Stimulated activated CD8-positive, alpha-beta memory T cell treated with anti-CD3 and anti-CD28 coated beads, Interleukin-15, amount 100 ng/mL, for 4 hours (primary cell): ENCODE measurements at places on chromosomes 5 and 9.

- DNase-seq, result no peak
Measured at GRCh38 chr5:173755319-173755718, 132.8 kb upstream of the CPEB4 start.

- DNase-seq, result no peak
Measured at GRCh38 chr9:133323211-133323610, 12.8 kb downstream of the SURF6 start.

DNA sequence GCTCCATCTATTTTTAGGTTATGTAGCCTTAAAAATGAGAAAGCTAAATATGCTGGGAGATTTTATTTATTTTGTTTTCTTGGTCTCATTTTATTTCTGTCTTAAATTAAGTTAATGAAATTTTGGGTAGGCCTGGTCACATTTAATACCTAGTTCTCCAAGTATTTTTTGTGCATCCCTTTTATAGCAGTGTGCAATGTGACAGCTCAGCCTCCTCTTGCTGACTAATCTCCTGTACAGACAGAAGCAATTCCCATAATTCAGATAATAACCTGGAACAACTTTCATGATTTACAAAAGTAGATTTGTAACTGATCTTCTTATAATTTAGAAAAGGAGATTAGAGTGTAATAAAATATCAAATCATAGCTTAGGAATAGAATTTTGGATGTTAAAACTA lies 403.9 kb downstream of the ADGRV1 start:
- no peak for DNase-seq

- no peak for DNase-seq
Measured at GRCh38 chr5:81850501-81851357, 99.8 kb upstream of the SSBP2 start.

GRCh38 chr5:2001300-2001699 lies 118.6 kb upstream of the IRX4 start:
- DNase-seq, result no peak

DNA sequence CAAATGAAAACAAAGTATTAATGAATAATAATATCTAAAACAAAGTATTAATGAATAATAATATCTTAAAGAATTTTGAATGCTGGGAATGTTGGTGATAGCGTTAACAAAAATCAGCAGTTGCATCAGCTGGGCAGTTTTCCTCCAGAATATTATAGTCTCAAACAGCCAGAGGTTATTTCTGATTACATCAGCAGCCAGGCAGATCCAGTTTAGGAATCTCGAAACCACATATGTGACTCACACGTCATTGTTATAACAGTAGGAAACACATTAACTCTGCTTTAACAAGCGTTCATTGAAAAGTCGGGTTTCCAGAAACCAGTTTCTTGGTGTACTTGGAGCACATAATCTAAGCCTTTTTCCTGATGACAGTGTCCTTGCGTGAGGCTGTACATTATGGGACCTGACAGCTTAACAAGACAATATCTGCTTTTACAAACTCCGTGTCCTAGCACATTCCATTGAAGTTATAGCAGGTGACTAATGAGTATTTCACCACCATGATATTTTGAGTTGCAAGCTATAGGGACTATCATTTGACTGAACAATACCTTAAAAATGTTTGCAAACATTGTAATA lies 559.5 kb upstream of the KLF4 start:
- DNase-seq, result no peak

DNA sequence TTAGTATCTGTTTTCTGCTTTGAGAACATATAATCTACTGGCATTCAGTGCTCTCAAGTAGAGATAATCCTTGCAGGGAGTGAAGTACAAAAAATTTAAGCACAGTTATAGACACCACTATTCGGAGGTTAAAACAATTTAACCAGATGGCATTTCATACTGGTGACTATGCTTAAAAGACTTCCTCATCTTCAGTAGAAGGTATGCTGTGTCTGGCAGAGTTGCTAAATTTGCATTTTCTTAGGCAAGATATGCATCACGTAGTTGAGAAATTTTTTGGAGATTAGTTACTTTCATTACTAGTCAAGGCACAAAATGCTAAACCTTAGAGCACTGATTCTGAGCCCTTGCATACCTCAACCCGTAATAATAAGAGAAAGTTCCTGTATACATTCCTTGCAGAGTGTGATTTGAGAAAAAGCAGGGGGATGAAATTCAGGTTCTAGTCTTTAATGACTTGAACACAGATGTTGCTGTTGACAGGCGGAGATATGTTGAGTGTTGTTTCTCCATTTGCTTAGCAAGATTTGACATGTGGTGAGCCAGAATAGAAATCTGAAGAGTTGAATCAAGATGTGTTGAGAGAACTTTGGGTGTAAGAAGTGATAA lies 70.8 kb upstream of the STARD4 start:
- no peak for DNase-seq

DNA sequence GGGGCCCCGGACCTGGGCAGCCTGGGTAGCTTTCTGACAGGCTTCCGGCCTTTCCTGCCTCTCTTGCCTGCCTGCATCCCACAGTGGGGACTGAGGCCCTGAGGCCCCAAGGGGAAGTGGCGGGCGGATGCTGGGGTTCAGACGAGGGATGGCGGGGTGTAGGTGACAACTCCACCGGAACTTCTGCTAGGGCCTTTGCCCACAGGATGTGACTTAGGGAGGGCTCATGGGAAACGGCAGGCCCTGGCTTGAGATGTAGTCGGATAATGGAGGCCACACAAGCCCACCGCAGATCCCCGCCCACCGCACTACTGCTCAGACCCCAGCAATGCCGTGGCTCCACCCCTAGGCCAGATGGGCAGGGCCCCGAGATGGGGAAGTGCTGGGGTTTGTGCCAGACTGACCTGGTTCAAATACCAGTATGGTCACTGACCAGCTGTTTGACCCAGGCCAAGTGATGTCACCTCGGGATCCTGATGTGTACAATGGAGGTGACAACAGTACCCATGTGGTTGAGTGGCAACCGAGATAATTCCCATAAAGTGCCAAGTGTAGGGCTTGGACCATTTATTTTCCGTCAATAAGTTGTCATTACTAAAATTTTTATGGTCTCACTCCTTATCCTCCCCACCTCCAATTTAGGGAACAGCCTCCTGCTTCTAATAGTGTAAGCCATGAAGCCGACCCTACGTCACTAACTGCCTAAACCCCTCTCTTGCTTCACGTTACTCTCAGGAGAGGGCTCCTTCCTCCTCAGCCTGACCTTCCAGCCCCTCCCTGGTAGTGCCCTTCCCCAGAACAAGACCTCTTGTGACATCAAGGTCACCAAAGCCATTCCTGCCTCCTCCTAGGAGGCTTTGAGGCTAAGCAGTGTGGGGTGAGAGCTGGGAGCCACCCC lies 2.5 kb upstream of the CDK9 start:
- DNase-seq, result peak; percentile 54

- no peak for DNase-seq
Measured at GRCh38 chr5:5335107-5335506, 87.4 kb upstream of the ICE1 start.

DNA sequence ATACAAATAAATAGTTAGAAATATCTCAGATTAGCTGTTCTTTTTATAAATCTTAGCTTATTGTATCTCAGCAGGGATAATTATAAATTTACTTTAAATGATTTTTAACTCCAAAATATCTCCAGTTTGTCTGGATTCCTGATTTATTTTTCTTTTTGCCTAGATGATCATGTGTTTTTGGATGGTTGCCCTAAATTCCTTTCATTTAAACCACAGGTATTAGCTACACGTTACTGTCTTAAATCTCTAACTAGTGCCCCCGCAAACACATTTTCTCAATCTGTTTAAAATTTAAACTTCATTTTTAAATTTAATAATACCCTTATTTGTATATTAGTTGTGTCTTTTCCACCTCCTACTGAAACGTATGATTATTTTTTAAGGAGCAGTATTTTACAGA lies 5.6 kb downstream of the FER start:
- no peak for DNase-seq

- no peak for DNase-seq
Measured at GRCh38 chr5:169606279-169606678, 22.7 kb downstream of the SPDL1 start.
